HEK293T (cell line): ENCODE measurements at places on chromosomes 1 and 21.

GRCh38 chr1:76613886-76614285 lies 253.4 kb upstream of the ST6GALNAC5 start:
- DNase-seq, result no peak

DNA sequence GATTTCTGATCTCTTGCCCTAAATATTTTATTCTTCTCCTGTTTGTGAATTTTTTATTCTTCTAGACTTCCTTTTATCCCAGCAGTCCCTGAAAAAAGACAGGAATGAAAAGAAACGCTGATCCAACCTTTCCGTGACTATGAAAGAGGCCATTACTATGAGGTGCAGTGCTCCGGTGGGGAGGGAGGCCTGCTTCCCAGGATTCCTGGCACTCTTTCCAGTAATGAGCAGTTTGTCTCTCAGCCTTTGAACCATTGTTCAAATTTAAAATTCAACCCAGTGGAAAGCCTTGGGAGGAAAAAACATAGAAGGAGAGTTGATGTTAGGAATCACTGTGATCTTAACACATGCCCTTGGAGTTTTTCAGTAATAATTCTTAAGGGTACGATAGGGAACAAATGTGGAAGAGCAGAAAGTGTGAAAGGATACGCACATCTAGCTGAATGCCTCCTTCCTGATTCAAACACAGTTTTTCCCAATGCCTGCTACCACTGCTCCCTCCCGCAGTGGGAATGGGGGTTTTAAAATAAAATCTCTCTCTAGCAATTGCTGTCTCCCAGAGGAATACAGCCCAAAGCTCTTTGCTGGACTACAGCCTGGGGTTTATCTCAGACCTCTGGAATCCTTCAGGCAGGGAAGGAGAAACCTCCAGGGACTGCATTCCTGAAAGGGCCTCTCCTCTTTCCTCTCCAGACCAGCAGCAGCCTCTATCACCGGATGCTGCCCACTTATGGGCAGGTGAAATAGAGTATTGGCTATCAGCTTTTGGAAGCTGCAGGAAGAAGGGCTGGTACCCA lies 6.1 kb downstream of the IER5 start:
- no peak for DNase-seq

GRCh38 chr1:2999571-2999970 lies 21.7 kb upstream of the ACTRT2 start:
- DNase-seq, result no peak

- no peak for DNase-seq
Observed at GRCh38 chr1:111959436-111959835, 30.0 kb downstream of the KCND3 start.

GRCh38 chr1:174358344-174358743 lies 89.4 kb upstream of the GPR52 start:
- no peak for DNase-seq

- no peak for DNase-seq
Observed at GRCh38 chr1:208641579-208642280, 397.5 kb upstream of the PLXNA2 start.
